ENCODE measurements at places on chromosomes 5 and 9.

DNA sequence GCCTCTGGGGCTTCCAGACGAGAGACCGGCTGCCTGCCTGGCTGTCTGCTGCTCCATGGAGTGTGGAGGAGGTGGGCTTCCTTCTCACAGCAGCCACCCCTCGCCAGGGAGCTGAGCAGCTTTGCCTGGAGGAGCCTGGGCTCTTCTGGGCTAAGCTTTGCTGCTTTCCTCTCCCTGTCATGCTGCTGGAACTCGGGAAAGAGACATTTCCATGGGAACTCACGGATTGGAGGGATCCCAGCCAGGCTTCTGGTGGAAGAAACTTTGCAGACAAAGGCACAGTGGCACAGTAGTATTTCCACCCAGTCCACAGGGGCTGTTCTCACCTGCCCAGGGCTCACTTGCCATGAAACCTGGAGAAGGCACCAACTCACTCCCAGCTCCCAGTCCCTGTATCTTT, 5.6 kb upstream of the NTNG2 start:
- no peak for DNase-seq

DNA sequence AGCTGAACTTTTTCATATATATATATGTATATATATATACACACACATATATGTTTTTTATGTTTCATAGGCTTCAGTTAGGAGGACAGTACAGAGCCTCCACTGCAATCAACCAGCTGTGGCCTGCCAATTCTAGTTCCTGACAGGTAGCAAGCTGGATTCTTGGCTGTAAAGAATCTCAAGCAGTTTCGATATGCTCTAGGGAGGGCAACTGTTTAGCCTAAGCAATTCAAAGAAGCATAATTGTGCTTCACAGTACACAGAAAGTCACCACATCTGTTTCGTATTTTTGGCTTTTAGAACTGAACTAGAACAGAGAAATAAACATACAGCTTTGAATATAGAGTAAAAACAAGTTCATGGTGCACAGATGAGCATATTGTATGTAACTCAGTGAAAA, 152.4 kb upstream of the ARRDC3 start:
- no peak for DNase-seq

- no peak for DNase-seq
Observed at GRCh38 chr5:154031937-154032489, 6.7 kb downstream of the FAM114A2 start.

DNA sequence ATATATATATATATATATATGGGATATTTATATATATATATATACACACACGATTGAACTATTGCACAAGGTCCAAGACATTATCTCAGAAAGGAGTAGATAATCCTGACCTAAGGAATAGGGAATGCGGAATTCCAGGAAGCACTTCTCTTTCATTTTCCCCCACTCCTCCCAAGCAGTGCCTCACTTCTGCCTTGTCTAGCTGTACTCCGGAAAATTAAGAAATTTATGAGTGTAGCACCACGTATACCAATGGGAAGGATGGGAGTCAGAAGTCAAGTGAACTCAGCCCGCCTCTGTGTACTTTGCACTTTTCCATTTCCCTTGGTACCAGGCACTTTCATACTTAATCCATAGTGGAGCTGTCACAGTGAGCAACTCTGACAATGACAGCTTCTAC, 10.9 kb downstream of the SLC36A1 start:
- DNase-seq, result no peak

Measured in stimulated activated CD8-positive, alpha-beta memory T cell treated with anti-CD3 and anti-CD28 coated beads, Interleukin-4, amount 100 ng/mL, for 1 hour (primary cell).